ENCODE measurements at places on chromosomes 3 and 15. TPM values are rescaled to one million over a fixed set of nuclear protein-coding genes. Genes with fewer than 3 reads are reported as not detected.

Gene ARPIN
- total RNA-seq, result 12.5 TPM

Gene TIMP4
- total RNA-seq, result 13.6 TPM

Gene CTXN2
- total RNA-seq, result 0.07 TPM

Gene FETUB
- 0.12 TPM for total RNA-seq

Gene IL17RB
- total RNA-seq, result 0.83 TPM

Gene C3orf85
- total RNA-seq, result not detected

Gene UNC13C
- not detected for total RNA-seq

Gene CCR1
- not detected for total RNA-seq

Gene ESYT3
- total RNA-seq, result 0.52 TPM

Gene REC114
- total RNA-seq, result not detected

Gene C3orf22
- total RNA-seq, result not detected

Gene TP63
- 0.14 TPM for total RNA-seq

Gene PIGB
- 14.8 TPM for total RNA-seq

Gene TF
- total RNA-seq, result 0.91 TPM

Gene BNIP2
- total RNA-seq, result 63.6 TPM

Gene POLQ
- 5.6 TPM for total RNA-seq

Gene OR5K2
- total RNA-seq, result not detected

Gene AMOTL2
- 52.5 TPM for total RNA-seq

Gene LOXL1
- 1.2 TPM for total RNA-seq

Gene UQCC5
- total RNA-seq, result 64.2 TPM

Gene SSUH2
- total RNA-seq, result 1.2 TPM
